NCI-H1092 (cell line): ENCODE measurements at places on chromosomes 13 and 19.

GRCh38 chr13:109939180-109939579 lies 152.8 kb upstream of the IRS2 start:
- DNase-seq, result no peak

GRCh38 chr19:31344403-31344802 lies 4.8 kb downstream of the TSHZ3 start:
- DNase-seq, result no peak

GRCh38 chr13:99303863-99304521 lies 3.2 kb downstream of the GPR183 start:
- DNase-seq, result no peak

DNA sequence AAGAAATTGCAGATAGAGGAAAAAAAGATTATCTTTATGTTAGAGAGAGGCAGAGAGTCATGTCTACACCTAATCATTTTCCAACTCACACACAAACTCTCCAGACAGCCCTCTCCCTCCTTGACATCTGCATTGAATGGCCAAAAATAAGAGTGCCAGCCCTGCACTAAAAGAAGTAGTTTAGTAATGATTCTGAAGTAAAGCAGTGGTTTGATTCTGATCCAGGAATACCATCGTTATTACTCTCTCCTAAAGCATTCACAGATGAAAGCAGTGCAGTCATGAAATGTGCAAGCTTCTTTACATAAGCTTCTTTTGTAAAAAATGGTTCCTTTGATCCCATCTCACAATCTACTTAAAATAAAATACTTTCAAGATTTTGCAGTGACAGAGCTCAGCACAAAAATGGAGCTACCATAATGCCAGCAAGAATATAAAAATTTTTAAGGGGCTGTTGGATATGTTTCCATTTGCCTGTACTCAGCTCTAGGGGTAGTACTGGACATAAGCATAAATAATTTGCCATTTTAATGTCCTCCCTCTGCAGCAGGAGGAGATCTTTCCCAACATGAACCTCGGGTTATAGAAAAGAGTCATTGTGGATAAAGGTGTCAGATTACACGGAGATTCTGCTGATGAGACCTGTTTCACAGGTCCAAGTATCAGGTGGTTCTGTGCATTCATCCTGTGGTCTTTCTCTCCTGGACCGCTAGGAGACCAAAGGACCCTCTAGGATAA lies 406.3 kb downstream of the DCT start:
- DNase-seq, result peak; percentile 1

GRCh38 chr19:11169896-11170678 lies 14.5 kb upstream of the SPC24 start:
- DNase-seq, result no peak

DNA sequence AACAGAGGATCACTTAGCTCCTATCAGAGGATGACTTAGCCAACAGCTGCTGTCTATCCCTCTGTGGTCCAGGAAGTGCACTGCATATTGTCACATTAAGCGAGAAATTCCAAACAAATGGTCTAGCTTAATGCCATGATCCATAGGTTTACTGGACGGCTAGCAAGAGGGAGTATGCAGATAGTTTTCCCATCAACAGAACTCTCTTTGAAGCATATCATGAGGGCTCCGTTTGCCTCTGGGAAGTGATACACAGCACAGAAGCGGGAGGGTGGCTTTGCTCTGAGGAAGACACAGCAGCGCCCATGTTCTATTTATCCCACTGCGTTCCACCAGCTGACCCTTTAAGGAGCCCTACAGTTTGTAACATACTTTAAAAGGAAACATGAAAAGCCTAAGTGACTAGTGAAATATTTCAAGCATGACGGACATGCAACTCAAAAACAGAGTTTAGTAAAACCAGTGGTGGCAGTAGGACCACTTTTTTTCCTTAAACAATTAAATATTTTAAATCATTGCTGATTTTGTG lies 52.7 kb downstream of the COL4A1 start:
- no peak for DNase-seq

GRCh38 chr19:47729799-47730520 lies 15.4 kb upstream of the NOP53 start:
- DNase-seq, result no peak

- DNase-seq, result no peak
These were observed 36.1 kb downstream of the ACTN4 start for GRCh38 chr19:38683393-38684077.

DNA sequence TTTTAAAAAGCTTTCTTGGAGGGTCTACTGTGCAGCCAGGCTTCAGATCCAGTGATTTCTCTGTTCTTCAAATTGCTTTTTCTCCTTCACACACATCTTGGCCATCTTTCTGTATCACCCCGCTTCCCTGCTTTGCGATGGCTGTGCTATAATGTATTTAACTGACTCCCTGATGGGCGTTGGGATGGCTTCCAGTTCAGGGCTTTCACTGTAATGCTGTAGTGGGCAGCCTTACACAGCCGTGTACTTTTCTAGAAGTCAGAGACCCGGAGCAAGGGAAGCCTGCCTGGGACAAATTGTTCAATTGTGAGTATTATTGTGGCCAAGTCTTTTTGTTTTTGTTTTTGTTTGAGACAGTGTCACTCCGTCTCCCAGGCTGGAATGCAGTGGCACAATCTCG lies 19.4 kb upstream of the PAK4 start:
- no peak for DNase-seq

- no peak for DNase-seq
These were observed 69.7 kb upstream of the SLC15A1 start for GRCh38 chr13:98822225-98822606.

DNA sequence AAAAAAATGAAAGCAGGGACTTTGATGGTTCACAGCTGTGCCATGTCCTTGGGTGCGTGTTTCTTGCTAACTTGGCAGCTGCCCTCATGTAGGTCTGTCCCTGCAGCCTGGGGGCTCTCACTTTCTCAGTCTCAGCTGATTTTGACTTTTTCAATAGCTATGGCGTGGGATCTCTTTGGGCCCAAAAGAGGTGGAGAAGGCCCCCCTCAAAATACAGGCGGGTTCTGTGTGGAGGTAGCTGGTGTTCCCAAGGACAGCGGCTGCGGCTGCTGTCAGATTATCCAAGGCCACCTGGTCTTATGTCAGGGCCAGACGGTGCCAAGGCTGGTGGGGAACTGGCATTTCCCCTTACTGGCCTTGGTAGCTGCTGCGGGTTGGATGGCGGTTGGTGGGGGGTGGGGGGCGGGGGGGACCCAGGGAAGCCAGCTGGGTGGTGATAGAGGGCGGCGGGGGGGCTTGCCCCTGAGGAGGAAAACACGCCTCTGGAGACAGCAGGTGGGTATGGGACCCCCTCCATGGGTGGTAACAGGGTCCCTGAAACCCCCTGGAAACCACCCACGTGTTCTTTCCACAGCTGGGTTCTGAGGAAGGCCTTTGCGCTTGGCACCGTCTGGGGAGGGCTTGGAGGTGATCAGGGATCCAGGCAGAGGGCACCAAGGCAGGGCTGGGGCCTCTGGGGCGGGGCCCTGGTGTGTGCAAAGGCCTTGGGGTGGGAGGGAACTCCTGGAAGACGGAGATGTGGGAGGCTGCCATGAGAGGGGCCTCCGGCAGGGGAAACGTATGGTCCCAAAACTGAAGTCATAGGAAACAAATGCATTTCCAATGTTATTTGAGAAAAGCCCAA lies 4.1 kb downstream of the TIMM13 start:
- no peak for DNase-seq

- DNase-seq, result no peak
These were observed 3.1 kb downstream of the CCER2 start for GRCh38 chr19:38908911-38909310.

- peak; percentile 97 for DNase-seq
These were observed 263.4 kb downstream of the FGF9 start for GRCh38 chr13:21934284-21934683.

DNA sequence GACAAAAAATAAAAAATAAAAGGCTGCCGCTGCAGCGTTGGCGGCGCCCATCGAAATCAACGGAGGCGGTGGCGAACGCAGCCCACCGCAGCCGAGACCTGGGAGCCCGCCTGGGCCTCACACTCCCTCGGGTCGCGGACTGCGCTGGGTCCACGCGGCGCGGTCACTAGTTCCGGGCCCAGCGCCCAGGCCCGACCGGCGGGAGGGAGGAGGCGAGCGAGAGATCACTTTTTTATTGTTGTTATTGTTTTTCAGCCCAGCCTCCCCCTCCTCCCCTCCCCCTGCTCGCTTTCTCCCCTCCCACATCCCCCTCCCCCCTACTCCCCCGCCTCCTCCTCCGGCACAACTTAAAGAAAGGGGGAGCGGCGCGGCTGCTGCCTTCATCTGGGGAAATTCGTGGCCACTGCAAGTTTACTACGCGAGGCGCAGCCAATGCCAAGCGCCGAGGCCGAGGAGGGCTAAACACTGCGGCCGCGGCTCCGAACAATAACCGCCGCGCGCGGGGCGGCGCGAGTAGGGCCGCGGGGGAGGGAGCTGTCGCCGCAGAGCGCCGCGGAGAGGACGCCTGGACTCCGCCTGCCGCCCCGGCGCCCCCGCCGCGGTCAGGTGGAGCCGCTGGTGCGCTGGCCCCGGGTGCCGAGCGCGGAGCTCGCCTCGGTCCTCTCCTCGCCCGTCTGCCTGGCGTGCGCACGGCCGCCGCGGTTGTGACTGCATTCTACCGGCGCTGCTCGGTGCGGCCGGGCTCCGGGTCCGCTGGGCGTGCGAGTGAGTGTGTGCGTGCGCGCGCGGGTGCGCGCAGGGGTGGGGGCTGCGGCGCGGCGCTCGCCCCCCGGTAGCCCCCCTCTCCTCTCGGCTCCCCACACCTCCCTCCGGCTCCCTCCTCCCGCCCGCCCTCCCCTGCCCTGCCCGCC lies 505 bp upstream of the ZIC2 start:
- DNase-seq, result peak; percentile 89

DNA sequence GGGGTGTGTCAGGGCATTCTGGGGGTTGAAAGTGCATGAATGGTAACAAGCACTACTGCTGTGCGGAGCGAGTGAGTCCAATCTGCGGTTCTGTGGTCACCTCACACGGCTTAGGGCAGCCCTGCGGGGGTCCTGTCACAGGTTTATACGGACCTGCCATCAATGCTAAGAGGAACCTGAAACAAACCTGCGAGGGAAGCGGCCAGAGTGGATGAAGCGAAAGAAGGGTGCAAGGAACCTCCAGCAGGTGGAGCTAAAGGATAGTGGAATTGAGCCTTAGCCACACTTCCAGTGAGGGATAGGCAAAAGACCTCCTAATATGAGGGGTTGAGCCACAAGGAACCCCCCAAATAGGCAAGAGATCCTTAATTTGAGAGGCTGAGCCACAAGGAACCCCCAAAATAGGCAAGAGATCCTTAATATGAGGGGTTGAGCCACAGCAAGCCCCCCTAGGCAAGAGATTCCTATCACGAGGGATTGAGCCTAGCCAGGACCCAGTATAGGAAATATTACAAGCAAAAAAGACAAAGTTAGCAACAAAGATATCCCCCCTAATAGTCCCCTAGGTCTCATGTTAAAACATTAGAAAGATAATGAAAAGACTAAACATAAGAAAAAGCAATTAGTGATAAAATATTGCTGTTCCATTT lies 6.3 kb upstream of the ZNF69 start:
- peak; percentile 45 for DNase-seq
